Naive thymus-derived CD8-positive, alpha-beta T cell (primary cell): ENCODE measurements at places on chromosomes 16 and 17. TPM values are rescaled to one million over a fixed set of nuclear protein-coding genes. Genes with fewer than 3 reads are reported as not detected.

DNA sequence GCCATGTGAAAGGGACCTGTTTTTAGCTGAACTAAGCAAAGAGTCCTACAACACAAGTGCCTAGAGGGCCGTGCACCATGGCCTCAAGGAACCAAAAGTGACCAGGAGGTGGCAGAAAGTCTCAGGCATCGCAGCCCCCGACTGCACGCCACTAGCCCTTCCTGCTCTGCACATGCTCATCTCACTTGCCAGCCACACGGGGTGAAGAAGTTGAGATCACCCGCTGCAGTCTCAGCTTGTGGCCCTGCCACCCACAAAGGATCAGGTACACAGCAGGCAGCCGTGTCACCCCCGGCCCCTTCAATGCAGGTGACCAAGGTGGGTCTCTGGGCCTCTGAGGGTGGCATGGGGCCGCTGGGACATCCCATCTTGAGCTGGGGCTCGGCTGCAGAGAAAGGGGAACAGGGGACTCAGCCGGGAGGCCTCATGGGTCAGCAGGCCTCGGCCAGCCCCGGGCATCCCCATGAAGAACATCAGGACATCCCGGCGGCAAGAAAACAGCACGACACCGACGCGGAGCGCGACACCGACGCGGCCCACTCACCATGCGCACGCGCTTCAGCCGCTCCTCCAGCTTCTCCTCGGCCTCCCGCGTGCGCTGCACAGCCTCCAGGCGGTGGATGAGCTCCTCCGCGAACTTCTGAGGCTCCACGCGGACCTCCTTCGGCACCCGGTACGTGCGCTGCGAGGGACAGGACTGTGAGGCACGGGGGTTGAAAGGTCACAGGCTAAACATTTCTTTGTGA, 21.0 kb downstream of the PDIA2 start:
- DNase-seq: no peak

DNA sequence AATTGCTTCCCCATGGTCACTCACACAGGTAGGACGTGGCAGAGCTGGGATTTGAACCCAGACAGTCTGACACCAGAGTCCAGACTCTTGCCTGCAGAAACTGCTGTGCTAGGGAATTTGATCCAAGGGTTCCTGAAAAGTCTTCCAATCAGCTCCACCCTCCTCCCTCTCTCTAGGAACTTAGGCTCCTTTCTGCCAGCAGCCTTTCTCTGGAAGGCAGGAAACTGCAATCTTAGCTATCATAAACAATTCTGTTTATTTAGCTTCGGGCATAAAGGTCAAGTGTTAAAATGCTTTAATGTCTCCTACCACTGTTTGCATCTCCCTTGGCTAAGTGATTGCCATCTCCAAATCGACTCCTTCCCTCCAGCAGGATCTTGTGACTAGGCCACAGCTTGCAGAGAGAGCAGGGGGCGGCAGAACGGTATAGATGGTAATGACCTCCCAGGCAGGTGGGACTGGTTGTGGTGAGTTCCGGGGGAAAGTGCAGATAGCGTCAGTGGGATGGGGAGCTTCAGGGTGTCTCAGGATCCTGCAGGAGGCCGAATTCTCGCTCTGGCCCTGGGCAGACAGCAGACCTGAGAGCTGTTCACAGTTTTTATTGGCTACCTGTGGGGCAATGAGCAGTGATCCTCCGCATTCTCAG, 882.4 kb upstream of the EEF2KMT start:
- DNase-seq: no peak

DNA sequence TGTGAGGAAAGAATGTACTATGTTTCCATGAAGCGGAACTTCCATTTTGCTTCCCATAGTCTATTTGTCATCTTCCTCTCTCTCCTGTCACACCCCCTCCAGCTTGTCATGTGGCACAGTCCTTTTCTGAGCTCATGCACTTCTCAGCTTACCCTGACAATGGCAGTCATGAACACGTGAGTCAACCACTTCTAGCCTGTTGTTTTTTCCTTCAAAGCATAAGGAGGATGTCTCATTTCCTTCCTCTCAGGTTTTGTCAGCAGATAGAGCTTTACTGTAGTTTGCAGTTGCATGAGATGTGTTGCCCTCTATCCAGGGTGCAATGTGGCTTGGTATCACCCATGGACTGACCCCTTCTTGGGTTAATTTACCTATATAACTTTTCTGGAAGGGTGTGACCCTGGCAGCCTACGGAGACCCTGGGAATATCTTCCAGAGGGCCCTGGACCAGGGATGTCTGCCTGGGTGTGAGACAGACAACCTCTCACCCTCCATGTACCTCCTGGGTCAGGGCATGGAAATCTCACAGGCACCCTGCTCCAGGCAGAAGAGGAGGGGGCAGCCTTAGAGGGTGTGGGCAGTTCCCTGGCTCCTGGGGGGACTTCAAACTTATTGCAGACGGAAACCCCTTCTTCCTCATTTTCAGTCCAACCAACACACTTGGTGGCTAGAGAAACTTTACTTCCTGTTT, 4.0 kb upstream of the ZNF267 start:
- DNase-seq: peak; percentile 65

- no peak for DNase-seq
Measured at GRCh38 chr16:89831810-89832328, 3.6 kb downstream of the SPIRE2 start.

- DNase-seq: no peak
Measured at GRCh38 chr16:50609471-50609870, 61.3 kb downstream of the NKD1 start.

The FBXW10 gene
- not detected for polyA plus RNA-seq
